Common myeloid progenitor, CD34-positive (primary cell): ENCODE measurements at places on chromosomes 1 and 21.

- no peaks in the 10 kb centered on the region for H3K27me3 ChIP-seq
- H3K36me3 ChIP-seq = no peaks in the 10 kb centered on the region
- H3K27ac ChIP-seq = no peak overlapping the region
- DNase-seq = no peak
- no peaks in the 10 kb centered on the region for H3K4me1 ChIP-seq
Observed at GRCh38 chr1:20090641-20091040, 20.6 kb downstream of the PLA2G5 start.

DNA sequence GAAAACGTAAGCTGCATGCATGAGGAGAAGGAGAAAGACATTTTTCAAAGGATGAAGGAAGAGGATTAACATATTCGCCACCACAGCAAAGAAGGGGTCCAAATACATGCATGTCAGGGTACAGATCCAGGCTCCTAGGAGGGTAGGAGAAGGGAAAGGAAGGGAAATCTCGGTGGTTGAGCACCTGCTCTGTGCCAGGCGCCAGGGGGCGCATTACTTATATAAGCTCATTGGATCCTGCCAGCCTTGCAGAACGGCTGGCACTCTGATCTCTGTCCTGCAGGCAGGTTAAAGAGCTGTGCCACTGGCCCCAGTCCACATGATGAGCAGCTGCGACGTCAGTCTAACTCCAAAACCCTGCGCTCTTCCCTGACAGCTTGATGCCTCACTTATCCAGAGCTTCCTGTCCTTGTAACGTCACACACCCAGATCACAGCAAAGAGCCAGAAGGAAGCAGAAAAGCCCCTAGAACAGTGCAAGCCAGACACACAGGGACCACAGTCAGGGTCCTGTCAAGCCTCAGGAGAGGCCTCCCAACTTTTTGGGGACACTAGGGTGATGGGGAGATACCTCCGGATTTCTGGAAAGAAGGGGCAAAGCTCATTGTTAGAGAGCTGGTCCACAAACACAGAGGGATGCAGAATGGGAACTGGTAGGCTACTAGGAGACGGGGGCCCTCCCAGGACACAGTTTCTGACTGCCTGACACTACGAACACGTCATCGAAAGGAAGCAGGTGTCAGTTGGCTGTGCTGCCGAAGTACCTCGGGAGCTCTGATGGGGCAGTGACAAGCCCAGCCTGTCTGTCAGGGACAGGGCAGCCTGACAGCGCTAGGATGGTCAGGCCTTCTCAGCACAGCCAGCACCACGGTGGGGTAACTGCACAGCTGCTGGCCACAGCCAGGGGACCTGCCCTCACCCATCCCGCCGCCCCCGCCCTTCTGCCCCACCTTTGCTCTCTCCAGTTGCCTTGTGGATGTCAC, 99.1 kb downstream of the BEND5 start:
- no peak overlapping the region for H3K4me3 ChIP-seq
- DNase-seq = peak; percentile 67
- no peaks in the 10 kb centered on the region for H3K27me3 ChIP-seq
- H3K27ac ChIP-seq = no peak overlapping the region
- H3K4me1 ChIP-seq = no peaks in the 10 kb centered on the region

GRCh38 chr21:41121785-41122415, 46.1 kb upstream of the BACE2 start:
- no peaks in the 10 kb centered on the region for H3K36me3 ChIP-seq
- DNase-seq = peak; percentile 86
- H3K4me3 ChIP-seq = no peak overlapping the region
- H3K27ac ChIP-seq = no peak overlapping the region
- no peaks in the 10 kb centered on the region for H3K27me3 ChIP-seq

- H3K27me3 ChIP-seq = no peaks in the 10 kb centered on the region
- H3K4me1 ChIP-seq = peaks cover 14% of the 10 kb centered on the region
- no peak overlapping the region for H3K4me3 ChIP-seq
- peaks cover 6% of the 10 kb centered on the region for H3K36me3 ChIP-seq
- no peak for DNase-seq
- H3K27ac ChIP-seq = no peak overlapping the region
Observed at GRCh38 chr1:66920543-66920942, 4.1 kb downstream of the DNAI4 start.

DNA sequence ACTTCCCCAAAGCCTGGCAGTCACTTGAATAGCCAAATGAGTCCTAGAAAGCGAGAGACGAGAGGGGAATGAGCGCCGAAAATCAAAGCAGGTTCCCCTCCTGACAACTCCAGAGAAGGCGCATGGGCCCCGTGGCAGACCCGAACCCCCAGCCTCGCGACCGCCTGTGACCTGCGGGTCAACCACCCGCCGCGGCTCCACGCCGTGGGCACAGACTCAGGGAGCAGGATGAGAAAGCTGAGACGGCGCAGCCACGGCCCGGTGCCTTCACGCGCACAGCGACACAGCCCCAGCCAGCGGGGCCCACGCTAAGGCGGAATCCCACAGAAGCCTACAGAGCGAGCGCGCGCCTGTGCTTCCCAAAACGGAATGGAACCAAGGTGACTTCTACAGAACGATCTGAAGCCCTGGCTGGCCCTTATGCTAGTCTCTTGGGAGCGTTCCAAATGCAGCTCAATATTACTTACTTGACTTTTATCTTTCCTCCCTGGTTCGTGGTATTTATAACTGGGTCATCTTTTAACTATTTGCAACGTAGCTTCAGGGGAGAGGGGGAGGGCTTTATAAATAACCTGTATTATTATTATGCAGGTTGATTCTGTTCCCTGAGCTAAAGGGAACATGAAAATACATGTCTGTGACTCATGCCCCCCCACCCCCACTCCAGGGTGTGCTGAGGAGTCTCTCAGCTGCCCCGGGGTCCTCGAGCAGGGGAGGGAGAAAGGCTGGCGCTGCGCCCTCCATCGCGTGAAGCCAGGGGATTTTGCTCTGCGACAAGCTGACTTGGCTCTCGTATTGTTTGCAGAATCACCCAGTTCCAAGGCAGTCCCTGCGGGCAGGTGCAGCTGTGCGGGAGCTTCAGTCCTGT, 1.7 kb downstream of the TSPEAR start:
- no peak overlapping the region for H3K4me3 ChIP-seq
- H3K27me3 ChIP-seq = peaks cover 37% of the 10 kb centered on the region
- peak; percentile 17 for DNase-seq
- peaks cover 8% of the 10 kb centered on the region for H3K4me1 ChIP-seq
- H3K36me3 ChIP-seq = no peaks in the 10 kb centered on the region
- H3K27ac ChIP-seq = no peak overlapping the region

DNA sequence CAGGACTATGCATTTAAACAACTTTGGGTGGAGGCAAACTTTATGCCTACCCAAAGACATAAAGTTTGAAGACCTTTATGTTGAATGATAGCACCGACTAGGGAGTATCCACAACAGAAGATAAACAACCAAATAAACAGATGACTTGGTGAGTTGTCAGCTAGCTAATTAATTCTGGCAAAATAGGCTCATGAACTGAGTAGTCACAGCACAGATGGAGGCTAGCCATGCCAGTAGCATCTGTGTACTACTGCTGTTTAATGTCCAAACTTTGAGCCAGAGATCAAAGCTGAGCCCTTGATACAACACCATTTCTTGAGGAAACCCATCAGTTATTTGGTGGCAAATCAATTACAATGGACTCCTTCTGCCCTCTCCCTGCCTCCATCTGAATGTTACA, 40.3 kb upstream of the CCDC190 start:
- DNase-seq = no peak
- no peaks in the 10 kb centered on the region for H3K27me3 ChIP-seq
- no peak overlapping the region for H3K4me3 ChIP-seq
- H3K36me3 ChIP-seq = no peaks in the 10 kb centered on the region
- no peak overlapping the region for H3K27ac ChIP-seq

GRCh38 chr1:190022709-190023108, 455.0 kb downstream of the BRINP3 start:
- no peak overlapping the region for H3K27ac ChIP-seq
- no peak overlapping the region for H3K4me3 ChIP-seq
- no peaks in the 10 kb centered on the region for H3K4me1 ChIP-seq

- DNase-seq = no peak
- no peaks in the 10 kb centered on the region for H3K36me3 ChIP-seq
- H3K27me3 ChIP-seq = no peaks in the 10 kb centered on the region
- peak overlapping the region; percentile 100 for H3K27ac ChIP-seq
- H3K4me3 ChIP-seq = peak overlapping the region; percentile 94
- peaks cover 43% of the 10 kb centered on the region for H3K4me1 ChIP-seq
Observed at GRCh38 chr1:113928187-113928930, 765 bp upstream of the HIPK1 start.

DNA sequence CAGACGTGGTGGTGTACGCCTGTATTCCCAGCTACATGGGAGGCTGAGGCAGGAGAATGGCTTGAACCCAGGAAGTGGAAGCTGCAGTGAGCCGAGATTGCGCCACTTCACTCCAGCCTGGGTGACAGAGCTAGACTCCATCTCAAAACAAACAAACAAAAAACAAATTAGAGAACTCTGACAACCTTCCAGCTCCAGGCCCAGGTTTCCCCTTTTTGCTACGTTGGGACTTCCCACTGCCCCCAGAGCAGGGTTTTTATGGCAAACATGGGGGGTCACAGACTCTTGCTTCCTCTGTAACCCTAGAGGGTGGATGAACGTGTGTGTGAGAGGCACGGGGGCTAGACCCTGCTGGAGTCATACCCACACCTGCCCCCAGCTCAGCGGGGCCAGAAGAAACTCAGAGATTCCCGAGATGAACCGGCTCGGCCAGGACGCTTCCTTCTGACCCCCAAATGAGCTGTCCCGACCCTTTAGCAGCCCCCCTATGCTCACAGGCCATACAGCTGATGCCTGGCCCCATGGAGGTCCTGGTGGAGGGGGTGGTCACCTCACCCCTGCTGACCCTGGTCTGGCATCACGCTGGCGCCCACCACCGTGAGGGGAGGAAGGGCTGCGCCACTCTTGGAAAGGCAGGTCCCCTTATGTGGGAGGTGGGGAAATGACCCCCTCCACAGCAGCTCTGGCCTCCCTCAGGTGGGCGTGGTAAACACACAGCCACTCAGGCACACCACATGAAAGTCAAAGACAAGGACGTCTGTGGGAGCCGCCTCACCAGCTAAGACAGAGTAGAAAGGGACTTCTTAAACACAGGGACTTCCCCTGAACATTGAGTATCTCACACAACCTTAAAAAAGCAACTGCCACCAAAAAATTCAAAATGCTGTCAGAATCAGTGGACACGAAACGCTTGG, 7.1 kb downstream of the GPR157 start:
- H3K36me3 ChIP-seq = no peaks in the 10 kb centered on the region
- H3K4me3 ChIP-seq = no peak overlapping the region
- no peak overlapping the region for H3K27ac ChIP-seq
- H3K27me3 ChIP-seq = no peaks in the 10 kb centered on the region
- DNase-seq = no peak
- no peaks in the 10 kb centered on the region for H3K4me1 ChIP-seq

DNA sequence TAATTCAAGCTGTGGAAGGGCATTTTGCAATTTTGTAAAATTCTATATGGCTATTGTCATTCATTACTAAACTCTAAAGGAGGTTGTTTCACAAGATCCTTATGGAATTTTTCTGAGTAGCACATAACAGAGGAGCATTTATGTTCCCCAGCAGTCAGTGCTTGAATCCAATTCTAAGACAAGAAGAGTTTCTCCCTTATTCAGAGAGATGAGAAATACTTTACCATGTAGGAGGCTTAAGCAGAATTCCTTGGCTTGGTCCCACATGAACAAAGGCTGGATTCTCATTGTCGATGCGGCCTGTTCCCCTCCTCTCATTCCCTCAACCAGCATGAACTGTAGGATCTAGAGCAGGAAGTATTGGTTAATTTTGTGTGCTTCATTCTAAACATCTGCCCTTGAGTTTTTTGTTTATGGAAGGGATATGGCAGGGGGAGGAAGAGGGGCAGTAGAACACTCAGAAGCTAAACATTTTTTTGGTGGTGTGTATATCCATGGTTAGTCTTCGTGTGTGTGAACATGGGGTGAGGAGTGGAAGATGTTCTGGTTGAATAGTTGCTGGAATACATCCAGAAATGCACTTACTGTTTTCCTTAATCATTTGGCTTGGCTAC, 74.3 kb downstream of the LAMC1 start:
- no peak overlapping the region for H3K27ac ChIP-seq
- no peak overlapping the region for H3K4me3 ChIP-seq
- DNase-seq = no peak
- H3K27me3 ChIP-seq = no peaks in the 10 kb centered on the region

GRCh38 chr1:5646486-5647149, 345.6 kb downstream of the NPHP4 start:
- peak; percentile 5 for DNase-seq
- H3K4me3 ChIP-seq = no peak overlapping the region
- no peaks in the 10 kb centered on the region for H3K4me1 ChIP-seq
- H3K36me3 ChIP-seq = no peaks in the 10 kb centered on the region

DNA sequence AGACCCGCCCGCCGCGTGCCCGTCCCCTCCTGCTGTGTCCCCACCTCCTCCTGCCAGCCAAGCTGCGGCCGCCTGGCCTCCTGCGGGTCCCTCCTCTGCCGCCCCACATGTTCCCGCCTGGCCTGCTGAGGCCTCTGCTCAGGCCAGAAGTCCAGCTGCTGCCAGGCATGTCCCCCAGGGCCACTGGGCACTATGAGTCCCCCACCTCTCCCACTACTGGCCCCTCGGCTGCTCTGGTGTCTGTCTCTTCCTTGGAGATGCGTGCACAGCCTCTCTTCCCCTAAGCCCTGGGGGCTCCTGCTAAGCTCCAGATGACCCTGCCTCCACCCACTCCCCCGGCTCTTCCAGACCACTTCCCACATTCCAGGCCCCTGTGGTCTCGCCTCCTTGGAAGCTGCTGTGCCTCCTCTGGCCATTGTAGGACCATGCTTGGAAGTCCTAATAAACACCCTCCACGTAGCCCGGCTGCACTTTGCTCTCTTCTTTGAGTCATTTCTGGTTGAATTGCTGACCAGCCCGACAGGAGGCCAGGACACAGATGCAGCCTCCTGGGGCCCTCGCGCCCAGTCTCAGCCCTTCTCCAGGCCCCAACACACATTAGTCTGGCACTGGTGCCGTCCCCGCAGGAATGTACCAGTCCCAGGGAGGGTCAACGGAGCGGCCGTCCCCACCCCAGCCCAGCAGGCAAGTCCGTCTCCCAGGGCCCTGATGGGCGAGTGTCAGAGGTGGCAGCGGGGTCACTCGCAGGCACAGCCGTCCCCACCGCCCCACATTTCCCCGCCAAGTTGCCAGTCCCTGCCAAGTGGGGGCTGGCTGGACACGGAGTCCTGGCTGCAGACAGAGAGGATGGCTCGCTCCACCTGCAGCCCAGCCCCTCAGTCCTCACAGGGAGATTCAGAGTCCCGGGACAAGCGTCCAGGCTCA, 1.1 kb downstream of the KRTAP10-12 start:
- peaks cover 22% of the 10 kb centered on the region for H3K27me3 ChIP-seq
- DNase-seq = no peak
- no peaks in the 10 kb centered on the region for H3K4me1 ChIP-seq
- no peak overlapping the region for H3K27ac ChIP-seq
- H3K36me3 ChIP-seq = no peaks in the 10 kb centered on the region
- H3K4me3 ChIP-seq = no peak overlapping the region

GRCh38 chr1:190747704-190748103, 270.0 kb upstream of the BRINP3 start:
- H3K27ac ChIP-seq = no peak overlapping the region
- no peak overlapping the region for H3K4me3 ChIP-seq
- DNase-seq = no peak
